Pancreas (tissue), 10 donors: ENCODE measurements at places on chromosomes 5 and 9. TPM values are rescaled to one million over a fixed set of nuclear protein-coding genes. Genes with fewer than 3 reads are reported as not detected.

The PAPPA gene
- total RNA-seq = 0.20 TPM

The TMEM38B gene
- 3.0 TPM for total RNA-seq

The CFAP157 gene
- 0.22 TPM for total RNA-seq

The ZNF782 gene
- 5.5 TPM for total RNA-seq

The ZBED3 gene
- total RNA-seq = 7.3 TPM

The NSG2 gene
- 0.47 TPM for total RNA-seq

The ADGRD2 gene
- total RNA-seq = not detected

The GDA gene
- total RNA-seq = 4.2 TPM

The MPDZ gene
- total RNA-seq = 3.6 TPM

The DCAF10 gene
- total RNA-seq = 19.0 TPM

The ANKRD31 gene
- total RNA-seq = 0.24 TPM
